CD4-positive, alpha-beta memory T cell (primary cell): ENCODE measurements at places on chromosomes 3 and 15.

GRCh38 chr3:197901626-197902025, 48.4 kb upstream of the RPL35A start:
- DNase-seq, result no peak

- DNase-seq, result no peak
Measured at GRCh38 chr3:45409921-45410320, 21.5 kb downstream of the LARS2 start.

- DNase-seq, result no peak
Measured at GRCh38 chr3:170723241-170723640, 137.4 kb upstream of the SLC7A14 start.

- no peak for DNase-seq
Measured at GRCh38 chr15:69403594-69403993, 10.6 kb upstream of the KIF23 start.

- DNase-seq, result no peak
Measured at GRCh38 chr3:177345973-177346503, 148.8 kb upstream of the TBL1XR1 start.

DNA sequence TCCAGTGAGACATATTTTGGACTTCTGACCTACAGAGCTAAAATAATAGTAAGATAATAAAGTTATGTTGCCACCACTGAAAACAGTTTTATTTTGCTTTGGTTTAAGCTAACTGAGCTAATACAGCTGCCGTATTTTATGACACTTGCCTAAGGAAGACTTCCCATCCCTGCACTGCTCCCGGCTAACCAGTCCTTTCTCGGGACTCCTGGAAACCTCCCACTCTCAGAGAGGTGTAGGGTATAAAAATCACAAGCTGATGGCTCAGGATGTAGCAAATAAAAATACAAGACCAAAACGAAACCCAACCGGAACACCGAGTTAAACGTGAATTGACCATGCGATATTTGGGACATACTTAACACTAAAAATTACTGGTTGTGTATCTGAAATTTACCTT, 448 bp upstream of the KBTBD12 start:
- no peak for DNase-seq

DNA sequence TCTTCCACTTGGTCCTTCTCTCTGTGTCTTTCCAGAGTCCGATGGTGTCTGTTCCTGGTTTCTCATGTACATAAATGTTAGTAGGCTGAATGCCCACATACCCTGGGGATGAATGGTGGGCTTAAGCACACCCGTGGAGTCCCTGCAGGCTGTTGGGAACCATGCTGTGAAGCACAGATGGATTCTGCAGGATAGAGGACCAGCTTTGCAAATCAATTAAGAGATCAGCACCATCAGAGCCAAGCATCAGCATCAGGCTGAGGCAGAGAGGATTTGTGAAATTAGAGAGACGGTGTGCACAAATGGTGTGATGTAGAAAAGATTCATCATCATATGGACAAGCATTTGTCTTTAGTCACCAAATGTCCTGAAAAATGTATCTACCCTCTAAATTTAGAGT, 127.1 kb downstream of the SV2B start:
- no peak for DNase-seq

- DNase-seq, result no peak
Measured at GRCh38 chr3:49253512-49253911, 23.5 kb downstream of the C3orf62 start.

- no peak for DNase-seq
Measured at GRCh38 chr15:37940876-37941275, 6.4 kb downstream of the TMCO5A start.

GRCh38 chr3:71984843-71985613, 200.1 kb upstream of the PROK2 start:
- DNase-seq, result no peak

- DNase-seq, result no peak
Measured at GRCh38 chr3:190076136-190076535, 44.6 kb downstream of the P3H2 start.

- DNase-seq, result no peak
Measured at GRCh38 chr15:34793901-34794300, 1.4 kb downstream of the ACTC1 start.

DNA sequence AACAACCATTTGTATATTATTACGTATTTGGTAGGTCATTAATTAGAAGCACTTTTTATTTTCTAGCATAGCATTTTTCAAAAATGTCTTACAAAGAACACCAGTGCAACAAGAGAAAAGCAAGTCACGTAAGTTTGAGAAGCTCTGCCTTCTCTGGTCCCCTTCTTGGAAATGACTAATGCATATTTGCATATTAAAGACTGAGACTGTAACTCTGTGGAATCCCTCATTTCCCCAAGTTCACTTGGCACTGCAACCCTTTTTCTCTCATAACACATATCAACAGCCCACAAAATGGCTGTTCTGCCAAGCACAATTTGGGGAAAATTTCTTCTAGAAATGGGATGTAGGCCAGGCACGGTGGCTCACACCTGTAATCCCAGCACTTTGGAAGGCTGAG, 176.3 kb downstream of the ERC2 start:
- no peak for DNase-seq

- no peak for DNase-seq
Measured at GRCh38 chr3:157464321-157464720, 27.7 kb downstream of the PTX3 start.

GRCh38 chr15:71201477-71201876, 86.2 kb downstream of the THSD4 start:
- no peak for DNase-seq
